ENCODE measurements at places on chromosomes 6 and 20.

DNA sequence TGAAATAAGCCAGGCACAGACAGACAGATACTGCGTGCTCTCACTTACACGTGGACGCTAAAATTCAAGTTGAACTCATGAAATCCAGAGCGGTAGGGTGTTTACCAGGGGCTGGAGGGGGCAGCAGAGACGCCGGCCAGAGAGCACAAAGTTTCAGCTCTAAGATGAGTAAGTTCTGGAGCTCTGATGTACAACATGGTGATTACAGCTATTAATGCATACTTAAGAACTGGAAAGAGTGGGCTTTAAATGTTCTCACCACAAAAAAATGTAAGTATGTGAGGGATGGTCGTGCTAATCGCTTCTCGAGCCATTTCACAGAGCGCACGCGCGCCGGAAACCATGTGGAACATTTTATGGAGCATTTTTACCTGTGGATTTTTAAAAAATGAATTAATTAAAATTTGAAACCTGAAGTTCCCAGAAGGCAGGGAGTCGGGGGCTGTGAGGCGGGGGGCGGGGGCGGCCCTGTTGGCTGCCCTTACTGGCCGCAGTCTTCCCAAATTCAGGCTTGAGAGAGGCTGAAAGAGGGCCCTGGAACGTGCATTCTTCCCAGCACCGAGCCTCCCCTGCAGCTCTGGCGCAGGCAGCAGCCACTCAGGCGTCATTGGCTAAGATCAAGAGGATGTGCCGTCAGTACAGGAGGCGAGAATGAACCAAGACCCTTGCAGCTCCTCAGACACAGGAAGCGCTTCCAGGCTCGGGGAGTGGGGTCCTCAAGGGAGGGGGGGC is 8.5 kb upstream of the SLCO4A1 start:
- DNase-seq: no peak

DNA sequence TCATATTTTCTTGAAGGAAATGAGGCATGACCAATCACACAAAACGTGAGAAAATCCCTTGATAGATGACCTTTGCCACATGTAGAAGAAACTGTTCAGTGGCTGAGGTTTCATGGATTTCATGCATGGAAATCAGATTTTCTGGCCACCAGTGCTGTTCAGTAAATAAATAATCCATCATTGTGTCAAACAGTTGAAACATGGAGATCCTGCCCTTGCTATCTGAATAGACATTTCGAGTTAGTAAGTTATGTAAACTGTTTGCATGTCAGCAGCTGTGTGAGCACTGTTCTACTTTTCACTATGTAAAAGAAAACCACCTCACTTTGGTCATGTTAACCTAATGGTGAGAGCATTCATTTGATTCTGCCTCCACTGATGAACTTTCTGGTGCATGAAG is 793.9 kb upstream of the EPHA7 start:
- DNase-seq: no peak

- DNase-seq: no peak
Measured at GRCh38 chr6:85250586-85251220, 199.2 kb upstream of the NT5E start.

DNA sequence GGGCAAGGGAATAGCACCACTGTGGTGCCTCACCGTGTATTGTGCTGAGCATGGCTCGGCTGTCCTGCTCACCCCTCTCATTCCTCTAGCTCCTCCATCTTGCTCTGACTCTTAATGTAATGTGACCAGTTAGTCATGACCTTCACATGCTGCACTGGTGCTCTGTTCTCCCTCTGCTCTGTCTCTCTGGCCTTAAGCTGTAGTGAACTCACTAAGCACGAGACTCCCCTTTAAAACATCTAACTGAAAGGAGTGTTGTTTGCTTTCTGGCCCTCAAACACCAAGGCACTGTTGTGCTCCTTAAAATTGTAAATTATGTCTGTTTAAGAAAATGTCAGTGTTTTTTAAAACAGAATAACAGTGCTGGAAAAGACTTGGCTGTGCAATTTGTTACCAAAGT is 140.4 kb downstream of the HDGFL1 start:
- DNase-seq: no peak

- DNase-seq: no peak
Measured at GRCh38 chr20:24943196-24943595, 5.9 kb upstream of the CST7 start.

GRCh38 chr20:54028276-54029011 is 42.0 kb downstream of the BCAS1 start:
- DNase-seq: no peak

- DNase-seq: no peak
Measured at GRCh38 chr20:37365760-37366638, 20.1 kb downstream of the SRC start.

GRCh38 chr6:148440877-148441453 is 98.3 kb downstream of the SASH1 start:
- no peak for DNase-seq

GRCh38 chr20:31837896-31838397 is 7.5 kb downstream of the FOXS1 start:
- no peak for DNase-seq

DNA sequence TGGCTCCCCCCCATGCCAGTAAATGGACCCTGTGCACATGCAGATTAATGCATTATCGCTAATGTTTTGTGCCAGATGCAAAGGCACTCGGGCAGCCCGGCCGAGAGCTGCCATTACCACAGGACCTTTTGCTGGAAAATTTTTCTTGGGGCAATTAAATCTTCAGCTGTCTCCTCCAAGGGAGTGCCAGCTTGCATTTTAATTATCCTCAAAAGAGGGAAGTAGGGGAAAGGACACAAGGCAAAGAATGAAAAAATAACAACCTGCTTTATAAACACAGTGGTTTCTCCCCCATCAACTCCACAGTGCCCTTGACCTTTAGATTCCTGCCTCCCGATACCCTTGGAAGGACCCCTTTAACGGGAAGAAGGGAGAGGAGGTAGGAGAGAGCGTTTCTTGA is 48.2 kb downstream of the PDYN start:
- DNase-seq: no peak

DNA sequence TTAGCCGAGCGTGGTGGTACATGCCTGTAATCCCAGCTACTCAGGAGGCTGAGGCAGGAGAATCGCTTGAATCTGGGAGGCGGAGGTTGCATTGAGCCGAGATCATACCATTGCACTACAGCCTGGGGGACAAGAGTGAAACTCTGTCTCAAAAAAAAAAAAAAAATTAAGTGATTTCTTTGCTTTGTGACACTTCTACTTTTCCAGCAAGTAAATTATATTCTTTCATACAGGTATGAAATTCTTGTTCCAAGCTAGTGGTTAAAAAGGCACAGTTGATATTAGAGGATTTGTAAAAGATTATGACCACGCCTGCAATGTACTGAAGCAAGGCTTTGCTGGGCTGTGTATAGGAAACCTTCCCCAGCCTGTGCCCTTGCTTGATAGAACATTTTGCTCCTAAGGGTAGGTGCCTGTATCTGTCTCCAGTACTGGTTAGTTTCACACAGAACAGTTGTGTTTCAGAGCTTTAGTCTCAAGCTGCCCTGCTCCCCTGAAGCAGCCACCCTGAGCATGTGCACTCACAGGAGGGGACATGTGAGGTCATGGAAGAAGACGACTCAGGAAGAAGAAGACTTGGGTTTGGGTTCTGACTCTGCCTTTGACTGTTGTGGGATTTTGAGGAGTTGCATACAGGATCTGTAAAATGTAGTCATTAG is 10.2 kb downstream of the PTPN1 start:
- no peak for DNase-seq

Measured in NT2/D1 (cell line).